ENCODE measurements at places on chromosomes 5 and 9. TPM values are rescaled to one million over a fixed set of nuclear protein-coding genes. Genes with fewer than 3 reads are reported as not detected.

The PCDHB16 gene
- total RNA-seq: 3.4 TPM

The CERCAM gene
- total RNA-seq: 42.1 TPM

The PCDHGB3 gene
- total RNA-seq: 2.1 TPM

The OR1Q1 gene
- total RNA-seq: not detected

The PJA2 gene
- total RNA-seq: 103 TPM
